Stimulated activated naive CD4-positive, alpha-beta T cell treated with Interleukin-2 at 50 U/mL for 16 hours (primary cell): ENCODE measurements at places on chromosomes 12 and 14.

DNA sequence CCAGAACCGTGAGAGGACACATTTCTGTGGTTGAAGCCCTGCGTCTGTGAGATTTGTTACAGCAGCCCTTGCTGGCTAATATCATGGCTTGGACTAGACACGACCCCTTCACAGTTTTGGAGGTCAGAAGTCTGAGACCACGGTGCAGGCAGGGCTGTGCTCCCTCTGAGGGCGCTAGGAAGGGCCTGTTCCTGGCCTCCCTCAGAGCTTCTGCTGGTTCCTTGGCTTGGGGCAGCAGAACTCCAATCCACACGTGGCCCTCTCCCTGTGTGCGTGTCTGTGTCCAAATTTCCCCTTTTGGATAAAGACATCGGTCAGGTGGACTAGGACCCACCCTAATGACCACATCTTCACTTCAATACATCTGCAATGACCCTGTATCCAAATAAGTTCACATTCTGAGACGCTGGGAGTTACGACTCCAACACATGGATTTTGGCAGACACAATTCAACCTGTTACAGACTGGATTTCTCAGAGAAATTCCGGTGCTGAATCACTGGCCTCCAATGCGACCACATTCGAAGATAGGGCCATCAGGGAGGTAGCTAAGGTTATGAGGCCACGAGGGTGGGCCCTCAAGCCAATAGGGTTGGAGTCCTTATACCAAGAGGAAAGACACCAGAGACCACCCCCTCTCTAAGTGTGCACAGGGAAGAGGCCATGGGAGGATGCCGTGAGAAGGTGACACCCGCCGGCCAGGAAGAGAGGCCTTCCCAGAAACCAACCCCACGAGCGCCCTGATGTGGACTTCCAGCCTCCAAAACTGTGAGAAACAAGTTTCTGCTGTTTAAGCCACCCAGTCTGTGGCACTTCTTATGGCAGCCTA is 43.6 kb upstream of the PPP2R5C start:
- no peak for DNase-seq

DNA sequence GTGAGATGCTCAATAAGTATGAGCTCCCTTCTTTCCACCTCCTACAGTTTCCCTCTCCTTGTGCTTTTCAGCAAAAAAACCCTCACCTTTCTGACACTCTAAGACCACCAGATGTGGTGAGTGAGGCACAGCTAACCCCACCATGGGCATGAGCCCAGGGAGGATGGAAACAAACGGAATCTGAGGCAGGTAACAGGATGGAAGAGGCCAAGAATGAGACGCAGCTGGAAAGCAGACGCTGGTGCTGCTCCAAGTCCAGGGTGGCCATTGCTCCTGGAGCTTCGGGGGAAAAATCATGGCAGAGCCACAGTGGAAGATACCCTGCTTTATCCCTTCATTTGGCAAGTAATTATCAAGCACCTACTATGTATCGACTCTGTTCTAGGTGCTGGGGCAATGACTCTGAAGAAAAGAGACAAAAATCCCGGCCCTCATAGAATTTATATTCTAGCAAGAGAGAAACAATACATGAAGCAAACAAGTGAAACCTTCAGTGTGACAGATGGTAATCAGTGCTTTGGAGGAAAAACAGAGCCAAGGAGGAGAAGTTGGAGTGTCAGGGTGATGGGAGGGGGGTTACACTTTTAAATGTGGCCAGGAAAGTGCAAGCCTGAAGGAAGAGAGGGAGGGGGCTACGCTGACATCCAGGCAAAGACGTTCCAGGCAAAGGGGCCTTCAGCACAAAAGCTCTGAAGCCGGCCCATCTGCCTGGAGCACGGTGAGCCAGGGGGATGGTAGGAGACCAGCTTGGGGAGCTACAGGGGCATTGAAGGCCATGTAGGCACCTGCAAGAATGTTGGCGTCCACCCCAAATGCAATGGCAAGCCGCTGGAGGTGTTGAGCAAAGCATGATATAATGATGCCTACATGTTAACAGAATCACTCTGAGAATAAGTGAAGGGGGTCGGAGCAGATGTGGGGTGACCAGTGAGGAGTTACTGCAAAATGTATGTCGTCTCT is 154.2 kb downstream of the DPF3 start:
- DNase-seq, result no peak

DNA sequence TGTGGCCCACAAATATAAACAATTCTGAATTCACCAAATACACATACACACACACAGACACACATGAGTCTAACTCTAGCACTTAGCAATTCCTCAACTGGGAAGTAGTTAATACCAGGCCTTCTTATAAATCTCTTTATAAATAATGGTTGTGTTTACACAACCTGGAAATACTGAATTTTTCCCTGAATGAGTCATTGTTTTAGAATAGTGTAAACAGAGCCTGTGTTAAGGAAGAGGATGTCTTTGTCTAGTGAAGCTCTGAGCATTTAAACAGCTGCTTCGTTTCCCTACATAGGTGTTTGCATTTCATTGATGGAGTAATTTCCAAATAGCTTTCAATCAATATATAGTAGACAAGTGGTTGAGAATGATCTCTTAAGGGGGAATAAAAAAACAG is 218.8 kb downstream of the BTG1 start:
- no peak for DNase-seq

GRCh38 chr12:16949871-16950667 is 344.1 kb upstream of the LMO3 start:
- no peak for DNase-seq

GRCh38 chr12:60672949-60673348 is 1077.1 kb downstream of the SLC16A7 start:
- DNase-seq, result no peak

- no peak for DNase-seq
Measured at GRCh38 chr12:52546126-52546525, 6.8 kb downstream of the KRT71 start.

GRCh38 chr14:90850487-90850886 is 34.3 kb upstream of the TTC7B start:
- no peak for DNase-seq

DNA sequence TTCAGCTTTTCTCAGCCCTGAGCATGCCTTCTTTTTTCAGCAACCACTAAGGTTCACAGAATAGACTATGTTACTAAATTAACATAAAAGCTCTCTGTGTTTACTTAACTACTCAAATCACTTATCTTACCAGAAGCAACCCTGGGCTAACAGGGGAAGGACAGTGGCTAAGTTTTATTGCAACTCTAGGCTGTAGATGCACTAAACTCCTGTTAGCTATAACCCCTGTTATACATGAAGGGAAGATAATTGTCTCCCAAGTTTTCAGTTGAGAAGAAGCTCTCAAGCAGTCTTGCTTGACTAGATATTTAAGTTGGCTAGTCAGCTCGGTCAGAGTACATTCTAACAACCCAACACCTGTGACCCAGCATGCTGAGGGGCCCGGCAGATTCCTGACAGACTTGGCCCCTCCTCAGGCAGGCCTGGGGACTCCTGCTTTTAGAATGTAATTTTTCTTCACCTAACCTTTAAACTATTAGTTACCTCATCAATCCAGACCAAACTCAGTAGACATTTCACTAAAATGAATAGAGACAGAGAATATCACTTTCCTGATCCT is 464.5 kb downstream of the EGLN3 start:
- DNase-seq, result no peak

- DNase-seq, result no peak
Measured at GRCh38 chr12:167959-168600, 45.9 kb downstream of the SLC6A12 start.

DNA sequence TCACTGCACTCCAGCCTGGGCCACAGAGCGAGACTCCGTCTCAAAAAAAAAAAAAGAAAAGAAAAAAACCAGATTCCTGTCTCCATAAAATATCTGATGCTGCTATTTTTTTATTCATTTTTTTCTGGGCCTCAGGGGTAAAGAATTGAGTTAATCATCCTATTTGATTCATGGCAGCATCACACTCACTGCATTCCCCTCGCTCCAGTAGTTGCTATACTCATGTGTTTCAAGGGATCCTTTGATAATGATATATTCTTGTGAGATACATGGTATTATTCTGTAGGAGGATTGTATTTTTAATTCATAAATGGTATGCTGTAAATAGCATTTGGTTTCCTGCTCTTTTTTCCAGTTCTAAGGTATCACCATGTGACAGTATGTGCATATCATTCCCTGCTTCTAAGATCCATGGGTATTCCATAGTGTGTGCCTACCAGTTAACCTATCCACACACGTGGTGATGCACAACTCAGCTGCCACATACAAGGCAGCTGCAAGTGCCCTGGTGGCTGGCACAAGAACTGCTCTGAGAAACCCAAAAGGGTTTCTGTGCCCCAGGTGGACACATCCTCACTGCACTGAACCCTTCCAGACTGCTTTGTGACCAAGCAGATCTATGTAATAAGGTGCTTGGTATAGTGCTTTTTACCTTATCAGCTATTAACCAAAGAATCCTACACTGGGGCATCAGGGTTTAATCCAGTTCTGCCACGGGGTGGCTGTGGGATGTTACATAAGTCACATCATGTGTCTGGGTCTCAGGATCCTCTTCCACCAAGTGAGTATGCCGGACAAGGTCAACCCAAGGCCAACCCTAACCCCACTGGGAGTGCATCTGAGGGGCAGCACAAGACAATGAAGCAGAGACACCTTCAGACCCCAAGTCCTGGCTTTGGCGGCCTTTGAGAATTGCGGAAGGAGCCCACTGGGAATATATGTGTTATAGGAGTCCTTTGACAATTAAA is 74.6 kb downstream of the ZFP36L1 start:
- DNase-seq, result no peak

- no peak for DNase-seq
Measured at GRCh38 chr14:68921666-68922065, 57.4 kb downstream of the ACTN1 start.

DNA sequence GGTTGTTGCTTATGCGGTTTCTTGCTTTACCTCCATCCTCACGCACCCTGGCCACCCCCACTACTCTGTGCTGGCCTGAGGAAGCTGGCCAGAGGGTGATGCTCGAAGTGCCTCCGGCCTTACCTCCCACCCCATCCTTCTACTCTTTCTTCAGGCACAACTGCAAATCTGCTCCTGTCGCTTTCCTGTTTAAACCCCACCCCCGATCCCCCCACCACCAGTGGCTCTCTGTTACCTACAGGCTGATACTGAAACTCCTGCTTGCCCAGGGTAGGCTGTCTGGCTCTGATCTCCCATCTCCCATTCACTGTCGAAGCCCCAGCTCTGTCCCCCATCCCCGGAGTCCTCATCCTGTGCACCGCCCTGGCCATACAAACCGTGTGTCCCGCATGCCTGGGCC is 111.5 kb downstream of the PRMT8 start:
- DNase-seq, result no peak

DNA sequence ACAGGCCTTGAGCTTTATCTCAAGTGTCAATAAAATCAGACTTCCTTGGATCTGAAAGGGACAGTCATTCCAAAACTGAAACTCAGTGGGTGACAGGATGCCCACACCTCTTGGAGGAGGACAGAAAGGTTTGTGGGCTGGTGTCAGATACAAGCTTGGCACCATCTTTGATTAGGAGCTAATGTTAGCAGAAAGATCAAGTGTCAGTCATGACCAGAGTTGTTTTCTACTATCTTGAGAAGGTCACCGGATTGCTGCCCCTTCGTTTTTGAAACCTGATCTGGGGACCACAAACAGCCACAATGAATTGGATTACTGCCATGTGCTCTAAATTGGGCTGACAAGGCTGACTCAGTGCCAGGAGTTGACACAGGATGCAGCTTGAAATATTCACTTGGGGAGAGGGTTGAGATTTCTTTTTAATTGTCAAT is 88.3 kb downstream of the OTOGL start:
- no peak for DNase-seq

GRCh38 chr14:81319946-81320345 is 80.2 kb downstream of the STON2 start:
- no peak for DNase-seq

DNA sequence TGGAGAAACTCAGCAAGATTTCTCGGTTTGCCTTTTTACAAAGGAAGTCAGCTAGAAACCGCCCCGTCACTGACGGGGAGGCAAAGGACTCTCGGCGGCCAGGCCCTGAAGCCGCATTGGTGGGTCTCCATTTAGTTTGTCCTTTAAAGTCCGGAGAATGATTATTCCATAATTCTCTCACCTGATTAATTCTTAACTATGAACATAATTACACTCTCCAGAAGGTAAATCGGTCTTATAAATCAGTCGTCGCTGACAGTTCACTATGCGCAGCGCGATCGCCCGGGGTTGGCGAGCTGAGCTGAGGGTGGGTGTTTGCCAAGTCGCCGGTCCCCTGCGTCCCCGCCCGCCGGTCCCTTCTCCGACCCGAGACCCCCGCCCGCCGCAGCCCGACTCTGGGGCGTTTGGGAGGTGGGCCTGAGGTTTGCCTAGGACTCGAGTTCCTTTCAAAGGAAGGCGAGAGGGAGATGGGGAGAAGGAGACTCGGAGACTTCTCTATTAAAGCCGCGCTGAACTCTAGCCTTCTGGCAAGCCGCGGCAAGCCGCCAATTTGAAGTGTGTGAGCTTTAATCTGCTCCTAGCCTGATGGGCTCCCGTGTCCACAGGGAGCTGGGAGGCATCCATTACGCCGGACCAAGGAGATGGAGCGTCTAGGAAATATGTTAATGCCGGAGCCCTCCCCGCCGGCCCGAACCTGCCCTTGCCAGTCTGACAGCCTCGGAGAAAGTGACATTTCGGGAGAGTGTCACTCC is 392.9 kb downstream of the NOVA1 start:
- DNase-seq, result no peak

- no peak for DNase-seq
Measured at GRCh38 chr12:129594098-129594497, 309.7 kb downstream of the TMEM132D start.

GRCh38 chr14:102785595-102785963 is 8.3 kb downstream of the TRAF3 start:
- no peak for DNase-seq

- no peak for DNase-seq
Measured at GRCh38 chr12:60263161-60263560, 667.3 kb downstream of the SLC16A7 start.

- no peak for DNase-seq
Measured at GRCh38 chr12:100793182-100793581, 1.4 kb upstream of the ANO4 start.

GRCh38 chr12:22626406-22626805 is 1.4 kb downstream of the ETNK1 start:
- peak; percentile 10 for DNase-seq

DNA sequence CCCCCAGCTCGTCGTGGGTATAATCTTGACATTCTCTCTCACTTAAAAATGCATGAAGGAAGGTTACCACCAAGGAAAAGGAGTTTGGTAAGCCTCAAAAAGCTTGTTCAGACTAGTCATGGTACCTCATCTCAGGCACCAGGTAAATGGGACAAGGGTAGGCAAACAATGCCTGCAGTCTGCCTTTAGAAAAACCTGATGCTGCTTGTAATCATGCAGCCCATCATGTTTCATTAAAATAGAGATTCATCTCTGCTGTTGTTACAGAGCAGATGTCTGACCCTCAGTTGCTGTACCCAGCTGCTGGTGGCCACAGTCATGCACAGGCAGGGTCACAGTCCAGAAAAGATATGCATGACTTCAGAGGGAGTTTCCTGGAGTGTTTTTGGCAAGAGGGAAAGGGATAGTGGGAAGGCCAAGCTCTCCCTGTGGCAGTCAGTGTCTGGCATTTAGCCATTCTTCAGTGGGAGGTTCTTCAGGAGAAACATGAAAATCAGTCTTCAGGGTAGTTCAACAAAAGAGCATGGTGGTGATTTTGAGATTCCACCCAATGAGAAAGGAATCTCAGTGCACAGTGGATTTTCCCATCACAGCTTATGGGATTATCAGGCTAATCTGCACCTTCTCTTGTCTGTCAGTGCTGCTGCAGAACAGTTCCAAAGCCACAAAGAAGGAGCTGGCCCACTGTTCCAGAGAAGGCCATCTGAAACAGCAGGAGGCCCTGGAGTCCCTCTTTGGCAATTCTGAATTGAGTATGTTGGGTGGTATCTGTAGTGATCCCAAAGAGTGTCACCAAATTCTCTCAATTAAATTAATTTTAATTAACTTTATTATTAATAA is 202.7 kb upstream of the FRMD6 start:
- DNase-seq, result no peak

- no peak for DNase-seq
Measured at GRCh38 chr12:91053951-91054715, 3.7 kb downstream of the KERA start.
